SK-N-DZ (cell line): ENCODE measurements at places on chromosomes 11 and 22.

GRCh38 chr22:40512426-40513136, 123.9 kb downstream of the MRTFA start:
- no peak for DNase-seq

DNA sequence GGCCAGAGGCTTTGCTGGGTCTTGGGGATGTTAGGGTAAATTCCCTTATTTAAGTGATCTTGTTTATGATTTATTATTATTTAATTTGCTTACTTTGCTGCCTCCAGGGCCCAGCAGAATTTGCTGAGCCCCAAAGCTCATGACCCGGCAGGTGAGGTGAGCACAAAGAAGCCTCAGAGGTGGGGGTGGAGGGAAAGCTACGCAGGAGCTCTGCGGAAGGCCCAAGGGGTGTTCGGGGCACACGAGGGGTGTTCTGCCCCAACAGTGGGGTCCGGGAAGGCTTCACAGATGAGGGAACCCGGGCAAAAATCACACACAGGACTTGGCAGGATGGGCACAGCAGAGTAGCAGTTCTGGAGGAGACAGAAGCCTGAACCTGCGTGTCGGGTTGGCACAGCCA, 6.7 kb upstream of the LINC01488 start:
- DNase-seq = no peak

GRCh38 chr11:88801484-88802123, 264.2 kb downstream of the GRM5 start:
- no peak for DNase-seq

- DNase-seq = no peak
These were observed at the start of gene LTBP3 for GRCh38 chr11:65558002-65558929. Gene LTBP3 (minus strand): TSS chr11:65558359. CDS start chr11:65557959, 400 bp downstream.

DNA sequence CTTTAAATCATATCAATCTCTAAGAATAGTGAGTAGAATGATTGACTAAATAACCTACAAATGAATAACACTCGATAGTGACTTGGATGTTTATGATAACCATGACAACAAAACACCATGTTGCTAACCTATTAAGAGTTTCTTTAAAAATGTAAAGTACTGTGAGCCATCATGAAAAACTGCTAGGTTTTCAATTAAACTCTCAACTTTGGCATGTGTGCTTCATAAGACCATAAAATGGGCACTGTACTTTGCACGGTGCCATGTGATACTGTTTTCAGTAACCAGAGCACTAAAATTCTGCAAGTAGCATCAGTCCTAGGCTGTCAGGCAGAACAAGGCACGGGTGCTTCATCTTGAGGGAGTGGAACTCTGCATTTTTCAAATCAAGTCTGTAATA, 96.2 kb upstream of the TRIM77 start:
- DNase-seq = no peak

- no peak for DNase-seq
These were observed 11.4 kb downstream of the PAX6 start for GRCh38 chr11:31799435-31800397.

- DNase-seq = no peak
These were observed 59.4 kb upstream of the CHRM4 start for GRCh38 chr11:46450846-46451477.
